ENCODE measurements at places on chromosomes 5 and 9.

- DNase-seq = no peak
These were observed 83.0 kb upstream of the FCN1 start for GRCh38 chr9:135000647-135001245.

DNA sequence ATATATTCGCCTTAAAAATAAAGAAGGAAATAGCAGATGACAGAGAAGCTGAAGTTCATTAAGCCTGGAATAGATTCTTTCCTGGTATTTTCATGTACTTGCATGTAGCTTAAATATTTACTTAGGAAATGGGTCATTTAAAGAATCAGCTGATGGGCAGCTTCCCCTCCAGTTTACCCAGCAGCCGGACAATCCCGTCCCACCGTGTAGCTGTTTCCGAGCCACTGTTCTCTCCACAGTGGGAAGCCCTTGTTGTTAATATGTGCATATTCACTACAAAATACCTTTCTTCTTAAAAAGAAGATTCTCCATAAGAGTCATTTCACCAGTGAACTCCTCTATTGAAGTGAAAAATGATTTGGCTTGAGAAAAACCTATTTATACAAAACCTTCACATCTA is 187.0 kb downstream of the FANCC start:
- no peak for DNase-seq

DNA sequence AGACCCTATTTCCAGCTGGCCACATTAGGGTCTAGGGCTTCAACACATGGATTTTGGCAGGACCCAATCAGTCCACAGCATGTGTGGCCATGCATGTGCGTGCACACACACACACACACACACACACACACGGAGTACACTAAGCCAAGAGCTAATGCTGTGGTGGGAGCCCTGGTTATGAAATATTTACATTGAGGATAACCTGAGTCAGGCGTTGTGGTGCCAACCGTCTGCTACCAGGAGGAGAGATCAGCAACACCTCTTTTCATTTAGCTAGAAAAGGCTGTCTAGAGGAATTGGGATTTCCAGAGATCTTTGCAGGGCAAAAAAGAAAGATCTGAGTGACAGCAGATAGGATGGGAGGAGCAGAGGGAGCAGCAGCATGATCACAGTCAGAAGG is 141.5 kb downstream of the TRPM3 start:
- no peak for DNase-seq

DNA sequence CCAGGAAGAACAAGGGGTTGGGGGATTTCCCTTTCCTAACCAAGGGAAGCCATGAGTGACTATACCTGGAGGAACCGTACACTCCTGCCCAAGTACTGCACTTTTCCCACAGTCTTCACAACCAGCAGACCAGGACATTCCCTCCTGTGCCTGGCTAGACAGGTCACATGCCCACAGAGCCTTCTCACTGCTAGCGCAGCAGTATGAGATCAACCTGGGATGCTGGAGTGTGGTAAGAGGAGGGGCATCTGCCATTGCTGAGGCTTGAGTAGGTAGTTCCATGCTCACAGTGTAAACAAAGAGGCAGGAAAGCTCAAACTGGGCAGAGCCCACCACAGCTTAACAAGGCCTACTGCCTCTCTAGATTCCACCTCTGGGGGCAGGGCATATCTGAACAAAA is 35.9 kb downstream of the SAXO1 start:
- DNase-seq = no peak

DNA sequence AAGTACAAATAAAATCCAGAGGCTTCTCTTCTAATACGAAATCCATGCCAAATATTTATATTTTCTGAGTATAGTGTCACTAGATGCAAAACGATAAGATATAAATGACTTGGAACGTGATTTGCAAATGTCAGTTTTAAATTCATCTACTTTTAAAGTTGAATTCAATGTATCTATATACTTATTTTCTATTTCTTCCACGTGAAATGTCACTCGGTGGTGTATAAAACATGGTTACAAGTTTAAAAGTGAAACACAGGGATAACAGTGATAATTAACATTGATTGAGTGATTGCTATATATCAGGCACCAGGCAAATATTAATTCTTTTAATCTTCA is 54.8 kb downstream of the HINT1 start:
- DNase-seq = no peak

GRCh38 chr9:12737871-12738270 is 36.9 kb upstream of the LURAP1L start:
- no peak for DNase-seq

GRCh38 chr5:11110128-11110527 is 349.1 kb upstream of the DAP start:
- no peak for DNase-seq

- no peak for DNase-seq
These were observed 45.9 kb upstream of the JAK2 start for GRCh38 chr9:4939118-4939561.

DNA sequence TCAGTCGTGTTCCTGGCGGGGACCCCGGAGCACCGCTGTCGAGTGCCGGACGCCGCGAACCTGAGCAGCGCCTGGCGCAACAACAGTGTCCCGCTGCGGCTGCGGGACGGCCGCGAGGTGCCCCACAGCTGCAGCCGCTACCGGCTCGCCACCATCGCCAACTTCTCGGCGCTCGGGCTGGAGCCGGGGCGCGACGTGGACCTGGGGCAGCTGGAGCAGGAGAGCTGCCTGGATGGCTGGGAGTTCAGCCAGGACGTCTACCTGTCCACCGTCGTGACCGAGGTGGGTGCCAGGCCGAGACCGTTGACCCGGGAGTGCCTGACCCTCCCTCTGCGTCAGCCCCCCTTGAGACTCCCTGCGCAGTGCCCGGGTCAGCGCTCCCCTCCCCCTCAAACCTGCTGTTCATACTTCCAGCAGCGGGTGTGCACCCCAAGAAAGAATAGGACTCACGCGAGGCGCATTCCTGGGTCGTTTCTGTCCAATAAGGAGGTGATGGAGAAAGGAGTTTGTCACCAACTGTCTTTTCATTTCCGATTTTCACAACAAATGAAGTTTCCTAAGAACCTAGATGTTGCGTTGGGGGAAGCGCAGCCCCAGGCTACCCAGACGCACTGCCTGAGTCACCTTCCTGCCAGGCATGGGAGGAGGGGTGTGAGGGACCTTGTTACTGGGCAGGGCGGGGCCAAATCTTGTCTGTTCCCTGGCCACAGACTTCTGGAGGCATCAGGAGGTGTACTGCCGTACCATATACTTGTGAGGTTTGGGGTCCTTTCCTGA is 722 bp downstream of the SLC22A4 start:
- no peak for DNase-seq

GRCh38 chr9:71819115-71819739 is 50.9 kb upstream of the CEMIP2 start:
- peak; percentile 30 for DNase-seq

- peak; percentile 65 for DNase-seq
These were observed 16.6 kb upstream of the HEMGN start for GRCh38 chr9:97954550-97954989.

DNA sequence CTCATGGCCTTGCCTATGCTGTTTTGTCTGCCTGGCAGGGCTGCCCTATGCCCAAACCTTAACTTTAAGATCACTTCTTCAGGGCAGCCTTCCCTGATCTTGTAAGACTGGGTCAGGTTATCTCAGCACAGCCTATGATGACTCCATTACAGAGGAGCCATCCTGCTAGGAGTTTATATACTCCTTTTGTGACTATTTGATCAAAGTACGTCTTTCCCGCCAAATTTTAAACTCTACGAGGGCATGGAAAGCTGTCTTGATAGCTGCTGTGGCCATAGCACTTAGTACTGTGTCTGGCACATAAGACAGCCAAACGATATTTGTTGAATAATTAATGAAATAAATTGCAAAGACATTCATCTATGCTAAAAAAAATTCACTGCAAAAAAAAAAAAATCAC is 60.6 kb downstream of the PPP2R2B start:
- DNase-seq = no peak

- peak; percentile 14 for DNase-seq
These were observed 895.5 kb upstream of the DMAC1 start for GRCh38 chr9:8694983-8695588.

DNA sequence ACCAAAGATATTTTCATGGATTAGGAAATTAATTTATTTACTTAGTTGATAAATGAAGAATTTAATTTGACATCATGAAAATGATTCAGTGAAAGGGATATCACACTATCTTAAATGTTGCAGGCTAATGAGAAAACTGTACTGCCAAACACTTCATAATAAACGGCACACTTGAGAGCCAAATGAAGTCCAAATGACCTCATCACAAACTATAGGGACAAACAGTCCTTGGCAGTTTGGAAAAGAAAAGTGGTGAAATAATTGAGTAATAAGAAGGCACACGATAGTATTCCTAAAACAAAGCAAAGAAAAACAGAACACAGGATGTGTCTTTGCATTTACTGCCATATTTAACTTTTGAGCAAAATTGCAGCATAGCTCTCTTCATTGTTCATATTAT is 116.9 kb upstream of the TLR4 start:
- no peak for DNase-seq

- no peak for DNase-seq
These were observed 136.3 kb downstream of the ASTN2 start for GRCh38 chr9:117278471-117279035.

DNA sequence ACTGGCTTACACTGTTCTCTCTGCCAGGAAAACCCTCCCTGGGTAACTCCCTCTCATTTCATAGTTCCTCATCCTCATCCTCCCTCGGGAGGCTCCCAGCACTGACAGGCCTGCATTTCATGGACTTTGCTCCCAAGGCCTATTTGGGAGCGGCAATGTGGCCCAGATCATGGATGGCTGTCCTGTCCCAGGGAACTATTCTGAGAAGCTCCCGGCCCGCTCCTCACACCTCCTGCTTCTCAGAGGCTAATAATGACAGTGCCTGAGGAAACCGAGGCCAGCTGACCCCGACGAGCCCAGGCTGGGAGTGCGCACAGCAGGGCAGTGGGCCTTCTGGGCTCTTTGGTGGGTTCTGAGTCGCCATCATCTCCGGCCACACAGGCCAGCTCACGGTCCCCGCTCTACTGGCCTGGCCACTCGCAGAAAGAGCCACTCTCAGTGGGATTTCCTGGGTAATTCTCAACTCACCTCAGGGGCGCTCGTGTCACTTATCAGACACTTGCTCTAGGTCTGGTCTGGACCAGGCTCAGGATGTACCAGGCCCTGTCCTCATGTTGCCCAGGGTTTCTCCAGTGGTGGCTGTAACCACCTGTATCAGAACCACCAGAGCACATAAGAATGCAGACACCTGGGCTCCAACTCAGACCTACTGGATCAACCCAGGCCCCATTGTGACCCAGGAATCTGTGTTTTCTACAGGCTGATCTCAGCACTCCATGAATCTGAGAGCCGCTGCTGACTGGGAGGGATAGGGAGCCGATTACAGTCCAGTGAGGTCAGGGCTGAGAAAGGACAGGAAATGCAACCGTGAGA is 2.0 kb upstream of the DOLPP1 start:
- no peak for DNase-seq

GRCh38 chr5:137313526-137314175 is 185.5 kb downstream of the SPOCK1 start:
- DNase-seq = no peak

- no peak for DNase-seq
These were observed 161.4 kb downstream of the ICE1 start for GRCh38 chr5:5583832-5584231.

- DNase-seq = no peak
These were observed 441.6 kb downstream of the GADD45G start for GRCh38 chr9:90046317-90046861.

DNA sequence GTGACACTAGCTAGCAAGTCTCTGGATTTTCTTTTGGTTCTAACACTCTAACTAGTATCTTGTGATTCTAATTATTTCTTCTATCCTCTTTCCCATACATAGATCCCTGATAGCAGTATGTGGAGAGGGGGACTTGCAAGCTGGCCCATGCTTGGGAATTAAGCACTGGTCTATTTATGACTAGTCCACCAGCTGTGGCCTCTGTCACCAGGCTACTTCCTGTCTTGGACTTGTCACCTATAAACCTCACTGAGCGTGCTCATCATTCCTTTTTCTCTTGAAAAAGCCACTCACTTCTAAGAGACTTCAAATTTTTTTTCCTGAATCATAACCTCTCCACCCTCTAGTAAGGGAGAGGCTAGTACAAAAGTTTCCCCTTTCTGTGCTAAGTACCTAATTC is 32.3 kb upstream of the MAMDC2 start:
- no peak for DNase-seq

GRCh38 chr5:169758886-169759285 is 121.8 kb downstream of the DOCK2 start:
- no peak for DNase-seq

GRCh38 chr5:10731913-10732312 is 29.1 kb downstream of the DAP start:
- DNase-seq = no peak

- no peak for DNase-seq
These were observed 73.5 kb downstream of the CHSY3 start for GRCh38 chr5:129977810-129978209.

- no peak for DNase-seq
These were observed 12.2 kb upstream of the F2R start for GRCh38 chr5:76703707-76704106.

DNA sequence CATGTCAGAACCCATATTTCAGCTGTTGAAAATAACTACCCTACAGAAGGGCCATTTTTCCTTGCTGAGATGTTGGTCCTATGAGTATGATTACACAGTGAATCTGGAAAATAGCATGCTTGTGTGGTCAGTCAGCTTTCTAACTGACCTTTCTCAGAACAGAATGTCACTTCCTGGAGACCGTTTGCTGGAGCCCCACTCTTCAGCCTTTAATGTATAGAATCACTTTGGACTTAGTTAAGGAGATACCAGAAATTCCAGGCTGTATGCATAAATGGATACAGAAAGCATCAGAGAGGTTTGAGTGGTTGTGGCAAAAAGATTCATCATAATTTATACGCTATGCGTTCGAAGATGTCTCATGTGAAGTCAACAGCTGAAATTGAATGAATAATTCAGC is 488.1 kb downstream of the EBF1 start:
- no peak for DNase-seq

- no peak for DNase-seq
These were observed 6.6 kb downstream of the POC5 start for GRCh38 chr5:75710637-75711036.

DNA sequence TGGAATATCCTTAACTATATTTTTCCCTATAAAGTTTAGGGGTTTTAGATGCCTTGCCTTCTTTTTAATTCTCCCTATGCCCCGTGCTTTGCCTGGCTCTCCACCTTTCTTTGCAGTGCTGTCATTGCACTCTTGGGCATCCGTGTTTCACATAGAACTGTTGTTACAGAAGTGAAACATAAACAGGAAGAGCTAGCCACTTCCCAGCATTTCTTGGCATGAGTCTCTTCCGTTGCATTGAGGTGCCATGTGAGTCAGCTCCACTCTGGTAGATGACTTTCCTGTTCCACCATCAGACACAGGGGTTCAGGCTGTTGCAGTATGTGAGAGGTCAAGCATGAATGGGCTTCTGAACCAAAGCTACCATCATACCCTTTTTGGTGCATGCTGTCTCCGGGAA is 73.4 kb downstream of the ANGPTL2 start:
- no peak for DNase-seq

DNA sequence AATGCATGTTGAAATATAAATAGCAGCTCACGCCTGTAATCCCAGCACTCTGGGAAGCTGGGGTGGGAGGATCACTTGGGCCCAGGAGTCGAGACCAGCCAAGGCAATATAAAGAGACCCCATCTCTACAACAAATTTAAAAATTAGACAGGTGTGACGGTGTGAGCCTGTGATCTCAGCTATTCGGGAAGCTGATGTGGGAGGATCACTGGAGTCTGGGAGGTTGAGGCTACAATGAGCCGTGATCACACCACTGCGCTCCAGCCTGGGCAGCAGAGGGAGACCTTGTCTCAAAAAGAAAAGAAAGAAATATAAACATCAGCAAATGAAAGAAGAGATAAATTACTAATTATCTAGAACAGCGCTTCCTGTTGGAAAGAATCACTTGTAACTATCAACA is 105.0 kb downstream of the MAPKAP1 start:
- no peak for DNase-seq
